ENCODE measurements at places on chromosomes 13 and 19.

DNA sequence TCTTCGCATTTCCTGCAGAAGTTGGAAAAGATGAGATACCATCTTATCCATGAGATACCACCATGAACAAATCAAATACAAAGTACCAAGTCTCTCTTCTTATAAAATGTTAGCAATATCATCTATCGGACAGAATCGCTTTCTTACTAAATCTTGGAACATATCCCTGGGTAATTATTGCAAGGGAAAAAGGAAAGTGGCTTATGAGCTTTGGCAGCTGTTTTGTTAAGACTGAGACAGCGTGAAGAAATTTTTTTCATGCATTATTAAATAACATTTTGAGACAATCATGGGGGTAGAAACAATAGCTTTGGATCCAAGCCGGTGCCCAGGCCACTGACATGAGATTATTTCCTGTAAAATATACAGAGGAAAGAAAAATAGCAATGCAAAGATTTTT lies 84.5 kb downstream of the DOCK9 start:
- DNase-seq, result no peak

DNA sequence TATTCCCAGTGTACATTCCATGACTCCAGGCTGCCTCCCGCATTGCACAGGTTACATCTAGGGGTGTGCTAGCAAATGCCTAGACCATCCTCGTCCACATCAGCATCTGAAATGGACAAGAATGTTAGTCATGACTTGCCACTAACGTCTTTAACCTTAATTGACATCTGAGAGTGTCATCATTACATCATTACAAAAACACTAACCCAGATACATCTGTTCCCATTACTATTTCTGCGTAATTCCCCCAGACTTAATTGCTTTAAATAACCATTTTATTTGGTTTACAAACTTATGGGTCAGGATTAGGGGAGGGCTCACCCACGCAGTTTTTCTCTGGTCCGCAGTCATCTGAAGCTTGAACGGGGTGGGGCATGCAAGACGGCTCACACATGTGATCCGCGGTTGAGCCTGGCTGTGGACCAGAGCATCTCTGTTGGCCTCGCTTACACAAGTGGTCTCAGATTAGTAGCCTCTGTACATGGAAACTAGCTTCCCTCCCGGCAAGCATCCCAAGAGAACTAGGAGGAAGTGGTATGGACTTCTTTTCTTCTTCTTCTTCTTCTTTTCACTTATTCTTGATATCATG lies 15.9 kb downstream of the KL start:
- no peak for DNase-seq

- DNase-seq, result no peak
Observed at GRCh38 chr13:100636441-100636840, 38.2 kb downstream of the TMTC4 start.

DNA sequence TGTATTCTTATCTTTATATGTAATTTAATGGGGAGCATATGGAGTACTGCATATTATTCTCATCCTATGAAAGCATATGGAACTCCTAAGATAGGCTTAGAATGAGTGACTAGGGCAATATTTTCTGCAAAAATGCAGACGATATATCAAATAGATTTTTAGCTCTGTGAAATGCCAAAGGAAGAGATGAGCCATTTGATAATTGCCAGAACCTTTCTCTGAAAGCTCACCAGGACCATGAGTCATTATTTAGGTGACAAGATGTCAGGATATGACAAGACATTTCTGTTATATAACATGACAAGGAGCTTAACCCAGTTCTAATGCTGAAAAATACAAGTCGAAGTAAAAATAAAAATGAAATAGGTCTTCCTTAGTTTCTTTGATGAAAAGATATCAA lies 145.0 kb downstream of the SLITRK6 start:
- DNase-seq, result no peak

DNA sequence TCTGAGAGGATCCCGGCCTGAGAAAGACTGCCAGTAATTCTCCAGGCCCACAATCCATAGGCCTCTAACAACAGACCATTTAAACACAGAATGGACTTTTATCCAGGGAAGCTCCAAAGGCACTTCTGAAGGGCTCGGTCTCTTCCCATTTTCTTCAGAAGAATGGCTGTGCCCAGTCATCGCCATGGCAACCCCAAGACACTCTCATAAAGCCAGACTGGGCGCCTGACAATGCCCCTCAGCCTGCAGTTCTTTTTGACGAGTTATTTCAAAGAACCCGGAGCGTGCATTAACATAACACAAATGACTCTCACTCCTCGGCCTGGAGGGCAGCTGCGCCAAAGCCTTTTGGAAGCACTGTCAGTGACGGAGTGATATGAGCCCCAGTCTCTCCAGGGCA lies 61.0 kb downstream of the RASA3 start:
- DNase-seq, result no peak

DNA sequence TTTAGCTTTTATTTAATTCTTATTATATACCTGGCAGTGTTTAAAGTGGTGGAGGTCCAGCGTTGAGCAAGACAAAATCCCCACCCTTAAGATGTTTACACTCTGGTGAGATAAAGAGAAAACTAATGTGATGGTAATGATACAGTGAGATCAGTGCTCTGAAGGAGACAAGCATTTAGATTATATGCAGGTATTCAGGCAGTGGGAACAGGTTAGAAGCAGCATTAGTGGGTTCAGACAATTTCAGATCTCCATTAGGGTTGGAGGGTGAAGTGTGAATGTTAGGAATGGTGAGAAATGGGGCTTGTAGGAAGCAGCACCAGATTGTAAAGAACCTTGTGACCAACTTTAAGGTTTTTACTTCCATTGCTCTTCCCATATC lies 39.0 kb downstream of the PIBF1 start:
- DNase-seq, result no peak

DNA sequence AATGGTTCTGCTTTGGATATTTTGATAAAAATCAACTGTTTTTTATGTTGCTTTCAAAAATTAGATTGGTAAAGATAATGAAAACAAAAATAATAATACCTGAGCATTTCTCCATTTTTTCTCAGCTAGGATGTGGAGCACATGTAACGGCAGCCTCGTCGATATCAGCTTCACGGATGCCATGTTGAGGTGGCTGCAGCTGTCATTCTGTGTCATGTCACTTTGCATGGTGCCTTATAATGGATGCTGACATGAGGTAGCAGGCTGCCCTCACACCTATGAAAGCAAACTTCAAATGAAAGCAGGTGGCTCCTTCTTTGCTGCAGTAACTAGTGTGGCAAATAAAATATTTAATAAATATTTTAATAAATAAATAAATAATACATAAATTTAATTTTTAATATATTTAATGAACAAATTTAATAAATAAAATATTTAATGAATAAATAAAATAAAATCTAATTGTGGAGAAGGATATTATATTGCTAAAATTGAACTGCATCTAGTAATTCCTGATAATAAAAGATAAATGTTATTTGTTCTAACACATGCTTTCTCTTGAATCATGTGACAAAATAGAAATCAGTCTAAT lies 955.7 kb upstream of the SLC10A2 start:
- no peak for DNase-seq

DNA sequence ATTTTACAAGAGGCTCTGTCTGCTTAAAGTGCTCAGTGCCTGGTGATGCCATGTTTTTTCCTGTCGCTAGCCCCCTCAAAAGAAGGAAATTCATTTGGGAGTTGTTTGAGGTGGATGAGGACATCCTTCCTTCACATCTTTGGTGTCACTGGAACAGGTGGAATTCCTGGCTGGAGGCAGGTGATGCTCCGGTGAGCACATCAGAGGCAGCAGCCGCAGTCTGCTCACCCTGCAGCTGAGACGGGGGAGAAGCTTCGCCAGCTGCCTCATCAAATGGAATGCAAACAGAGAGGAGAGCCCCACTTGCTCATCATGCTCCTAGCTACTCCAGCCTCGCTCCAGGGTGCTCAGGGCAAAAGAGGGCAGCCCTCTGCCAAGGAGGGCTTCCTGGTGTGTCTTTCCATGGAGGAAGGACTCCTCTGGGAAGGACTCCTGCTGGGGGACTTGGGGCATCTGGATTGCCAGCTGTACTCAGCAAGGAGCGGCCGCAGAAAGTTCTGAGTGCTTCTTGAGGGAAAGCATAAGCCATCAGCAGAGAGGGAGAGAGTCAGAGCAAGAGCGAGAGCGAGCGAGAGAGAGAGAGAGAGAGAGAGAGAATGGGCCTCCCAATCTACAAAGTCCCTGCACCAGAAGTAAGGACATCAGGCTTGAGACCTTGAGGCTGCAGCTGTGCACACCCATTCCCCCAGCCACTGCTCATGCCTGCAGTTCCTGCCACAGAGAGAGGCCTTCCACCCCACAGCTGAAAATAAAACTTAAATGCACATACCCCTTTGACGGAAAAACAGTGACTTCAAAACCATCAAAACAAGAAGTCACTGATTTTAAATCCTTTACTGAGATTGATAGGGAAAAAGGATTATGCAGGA lies 74.3 kb upstream of the UBL3 start:
- peak; percentile 64 for DNase-seq

DNA sequence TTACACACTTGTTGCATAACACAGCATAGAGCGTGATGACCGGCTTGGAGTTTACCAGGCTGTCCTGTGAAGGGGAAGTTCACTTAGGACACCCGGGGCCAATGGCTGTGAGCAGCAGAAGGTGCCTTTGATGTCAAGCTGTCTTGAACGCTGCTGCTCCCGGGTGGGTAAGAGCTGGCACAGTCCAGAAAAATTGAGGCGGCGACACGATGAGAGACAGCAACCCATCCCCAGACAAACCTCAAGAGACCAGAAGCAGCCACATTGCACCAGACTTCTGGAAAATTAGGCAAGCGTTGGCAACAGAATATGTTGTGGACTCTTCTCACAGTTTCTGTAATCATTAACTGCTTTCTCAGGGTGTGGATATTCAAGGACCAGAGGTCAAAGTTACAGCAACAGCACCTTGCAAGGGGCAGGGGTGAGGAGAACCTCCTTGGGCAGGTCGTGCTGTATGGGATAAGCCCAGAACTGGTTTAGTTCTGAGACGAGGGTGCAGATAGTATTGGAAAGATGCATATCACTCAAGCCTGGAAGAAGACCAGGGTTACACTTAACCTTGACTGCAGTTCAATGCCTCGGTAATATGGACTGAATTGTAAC lies 10.1 kb downstream of the NFILZ start:
- no peak for DNase-seq

- no peak for DNase-seq
Observed at GRCh38 chr13:43786766-43787517, at the start of gene ENOX1. Gene ENOX1 (minus strand): TSS chr13:43786972.

- DNase-seq, result no peak
Observed at GRCh38 chr19:18223860-18224524, 2.2 kb downstream of the PDE4C start.

GRCh38 chr19:42154471-42155323 lies 22.5 kb upstream of the POU2F2 start:
- no peak for DNase-seq

GRCh38 chr13:46577696-46578589 lies 25.0 kb downstream of the LRCH1 start:
- no peak for DNase-seq

DNA sequence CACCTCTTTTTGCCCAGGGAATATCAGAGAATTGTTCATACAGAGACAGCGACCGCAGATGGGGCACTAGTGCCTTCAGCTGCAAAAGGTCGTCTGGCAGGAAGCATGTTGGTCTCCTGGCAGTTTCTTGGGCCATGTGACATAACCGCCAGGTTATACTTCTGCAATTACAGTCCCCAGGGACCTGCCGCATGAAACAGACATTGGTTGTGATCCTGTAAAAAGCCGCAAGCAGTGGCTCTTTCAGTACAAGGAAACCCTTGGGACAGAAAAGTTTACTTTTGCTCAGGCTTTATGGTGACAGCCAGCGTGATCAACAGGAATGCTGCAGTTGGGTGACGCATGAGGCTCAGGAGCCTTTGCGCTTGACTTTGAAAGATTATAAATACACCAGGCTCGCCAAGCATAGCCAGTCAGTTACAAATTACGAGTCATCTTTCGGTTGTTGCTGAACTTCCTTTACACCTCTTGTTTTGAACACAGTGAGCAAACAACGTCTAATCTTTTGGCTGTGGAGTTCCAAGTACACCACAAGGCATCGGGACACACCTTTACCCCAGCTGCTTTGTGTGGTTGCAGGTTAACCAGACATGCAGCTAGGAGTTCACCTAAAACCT lies 50.5 kb upstream of the UBE2L5 start:
- DNase-seq, result no peak

DNA sequence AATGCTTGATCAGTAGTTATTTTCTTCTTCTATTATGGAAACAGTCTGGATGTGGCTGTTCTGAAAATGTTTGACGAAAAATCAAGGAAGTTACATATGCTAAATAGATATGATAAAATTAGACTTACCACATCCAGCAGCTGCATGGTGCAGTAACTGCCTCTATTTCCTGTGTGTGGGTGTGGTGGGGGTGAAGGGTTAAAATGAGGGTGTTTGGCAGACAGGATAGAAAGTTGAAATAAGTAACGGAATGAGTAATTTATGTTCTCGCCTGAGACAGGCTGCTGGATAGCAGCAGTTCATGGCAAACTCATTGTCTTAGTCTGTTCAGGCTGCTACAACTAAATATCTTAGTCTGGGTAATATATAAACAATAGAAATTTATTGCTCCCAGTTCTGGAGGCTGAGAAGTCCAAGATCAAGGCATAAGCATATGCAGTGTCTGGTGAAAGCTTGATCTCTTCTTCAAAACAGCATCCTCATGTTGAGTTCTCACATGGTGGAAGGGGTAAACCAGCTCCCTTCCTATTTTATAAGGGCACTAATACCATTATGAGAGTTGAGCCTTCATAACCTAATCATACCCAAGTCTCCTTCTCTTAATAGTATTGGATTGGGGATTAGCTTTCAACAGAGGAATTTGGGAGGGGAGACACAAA lies 1248.9 kb downstream of the SLITRK5 start:
- no peak for DNase-seq

DNA sequence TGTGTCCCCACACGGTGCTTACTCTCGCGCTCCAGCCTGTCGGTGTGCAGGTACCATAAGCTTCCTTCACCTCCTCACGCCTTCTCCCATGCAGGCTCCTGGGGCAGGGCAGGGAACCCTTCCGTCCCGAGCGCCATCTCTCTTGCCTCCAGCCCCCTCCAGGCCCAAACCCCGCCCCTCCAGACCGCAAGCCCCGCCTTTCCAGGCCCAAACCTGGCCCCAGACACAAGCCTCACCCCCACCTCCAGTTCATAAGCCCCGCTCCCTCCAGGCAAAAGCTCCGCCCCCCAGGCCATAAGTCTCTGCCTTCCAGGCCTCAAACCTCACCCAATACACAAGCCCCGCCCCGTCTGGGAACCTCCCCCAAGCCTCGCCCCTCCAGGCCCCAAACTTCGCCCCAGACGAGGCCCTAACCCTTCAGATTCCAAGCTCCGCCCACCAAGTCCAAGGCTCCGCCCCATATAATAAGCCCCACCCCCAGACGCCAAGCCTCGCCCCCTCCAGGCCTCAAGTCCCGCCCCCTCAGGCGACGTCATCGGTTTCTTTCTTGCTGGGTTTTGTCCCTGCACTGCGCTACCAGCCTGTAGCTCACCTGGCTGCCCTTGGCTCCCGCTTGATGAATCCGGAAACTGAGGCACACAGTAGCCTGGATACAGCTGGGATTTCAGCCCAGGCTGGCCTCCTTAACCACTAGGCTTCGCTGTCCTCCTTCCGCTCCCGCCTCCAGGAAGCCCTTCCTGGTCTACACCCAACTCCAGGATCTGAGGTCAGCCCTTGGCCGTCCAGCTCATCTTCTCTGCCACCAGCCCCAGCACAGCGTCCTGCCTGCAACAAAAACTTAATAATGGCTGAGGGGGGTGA lies 16.1 kb downstream of the MKNK2 start:
- no peak for DNase-seq

- no peak for DNase-seq
Observed at GRCh38 chr19:10289836-10290356, at the start of gene ICAM5. Gene ICAM5 (plus strand): TSS chr19:10289952. CDS start chr19:10290044, 92 bp downstream.

Data from non-pigmented ciliary epithelial cell (primary cell).